Suprapubic skin (tissue), 4 donors: ENCODE measurements at places on chromosomes 1 and 21.

DNA sequence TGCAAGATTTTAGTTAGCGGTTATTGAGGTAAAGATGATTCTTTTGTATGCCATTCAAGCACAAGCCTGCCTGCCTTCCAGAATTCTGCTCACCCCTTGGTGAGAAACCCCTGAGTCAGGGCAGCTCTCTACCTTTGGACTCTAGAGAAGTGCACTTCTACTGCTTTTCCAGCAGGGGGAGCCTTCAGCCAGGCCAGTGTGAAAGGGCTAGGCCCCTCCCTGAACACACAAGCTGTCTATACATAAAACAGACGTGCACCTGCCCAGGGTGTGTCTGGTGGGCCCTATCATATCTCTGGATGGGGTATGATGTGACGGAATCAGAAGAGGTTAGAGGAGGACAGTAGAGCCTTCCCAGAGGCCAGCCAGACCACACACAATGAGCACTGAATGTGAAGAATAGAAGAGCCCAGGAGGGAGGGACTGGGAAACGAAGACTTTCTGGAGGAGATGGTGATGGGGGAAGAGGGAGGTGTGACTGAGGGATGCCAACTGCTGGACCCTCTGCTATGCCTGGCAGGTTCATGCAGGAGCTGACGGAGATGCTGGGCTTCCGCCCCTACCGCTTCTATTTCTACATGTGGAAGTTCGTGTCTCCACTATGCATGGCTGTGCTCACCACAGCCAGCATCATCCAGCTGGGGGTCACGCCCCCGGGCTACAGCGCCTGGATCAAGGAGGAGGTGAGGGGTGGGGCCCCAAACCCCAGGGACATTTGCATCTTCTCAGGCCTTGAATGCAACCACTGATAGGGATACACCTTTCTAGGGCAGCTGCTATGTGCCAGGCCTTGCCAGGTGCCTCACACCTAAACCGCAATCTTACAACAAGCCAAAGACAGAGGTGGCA is 13.0 kb upstream of the KCNC4 start:
- no peak for DNase-seq

- no peak for DNase-seq
Measured at GRCh38 chr1:211549092-211549711, 29.8 kb downstream of the SLC30A1 start.

GRCh38 chr1:181680871-181681270 is 197.6 kb downstream of the CACNA1E start:
- no peak for DNase-seq

GRCh38 chr1:14923727-14924452 is 229.7 kb upstream of the TMEM51 start:
- peak; percentile 82 for DNase-seq

GRCh38 chr1:160465123-160465522 is 57.9 kb downstream of the SLAMF6 start:
- DNase-seq: no peak
